Iris pigment epithelial cell (primary cell): ENCODE measurements at places on chromosomes 5 and 9.

GRCh38 chr5:36855141-36855495 is 21.5 kb upstream of the NIPBL start:
- no peak for DNase-seq

GRCh38 chr5:126339215-126339805 is 83.9 kb upstream of the GRAMD2B start:
- peak; percentile 64 for DNase-seq

GRCh38 chr9:84991514-84991870 is 322.0 kb downstream of the NTRK2 start:
- DNase-seq = no peak

- no peak for DNase-seq
These were observed 90.4 kb upstream of the PUM3 start for GRCh38 chr9:2934241-2934650.

DNA sequence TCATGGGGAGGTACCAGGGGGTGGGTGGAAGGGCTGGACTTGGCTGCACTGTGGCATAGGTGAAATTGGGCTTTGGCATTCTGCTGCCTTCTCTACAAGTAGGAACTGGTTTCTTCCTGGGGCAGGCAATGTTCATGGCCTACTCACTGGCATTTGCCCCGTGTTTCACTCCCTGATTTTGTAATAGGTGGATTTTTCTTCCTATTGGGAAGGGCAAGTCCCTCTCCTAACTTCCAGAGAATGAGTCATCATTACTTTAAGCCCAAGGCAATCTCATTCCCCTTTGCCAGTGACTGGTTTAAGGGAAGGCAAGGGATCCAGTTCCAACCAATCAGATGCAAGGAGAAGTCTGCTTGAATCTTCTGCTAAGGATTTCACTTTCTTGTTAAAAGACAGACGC is 67.9 kb upstream of the ANKRD55 start:
- DNase-seq = no peak

- DNase-seq = peak; percentile 50
These were observed 373 bp downstream of the FBXW5 start for GRCh38 chr9:136944212-136944518.

DNA sequence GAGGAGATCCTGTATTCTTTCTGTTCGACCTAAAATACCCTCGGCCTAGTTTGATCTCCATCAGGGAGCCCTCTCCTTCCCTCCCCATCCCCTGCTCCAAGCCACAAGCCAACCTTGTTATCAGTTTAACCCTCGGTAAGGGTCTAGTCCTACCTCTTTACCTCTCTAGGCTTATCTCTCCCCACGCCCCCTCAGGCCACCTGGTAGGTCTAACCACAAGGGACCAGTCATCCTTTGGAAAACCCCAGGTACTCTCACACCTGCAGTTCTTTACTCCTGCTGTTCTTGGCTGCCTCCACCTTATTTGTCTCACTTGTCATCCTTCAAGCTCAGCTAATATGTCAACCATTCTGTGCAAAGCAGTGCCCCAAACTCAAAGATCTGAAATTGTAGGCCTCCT is 78.7 kb downstream of the RAD23B start:
- DNase-seq = no peak

- DNase-seq = no peak
These were observed 141.8 kb upstream of the CD180 start for GRCh38 chr5:67338421-67338820.

GRCh38 chr5:150119421-150120061 is 33.2 kb upstream of the CSF1R start:
- DNase-seq = no peak

DNA sequence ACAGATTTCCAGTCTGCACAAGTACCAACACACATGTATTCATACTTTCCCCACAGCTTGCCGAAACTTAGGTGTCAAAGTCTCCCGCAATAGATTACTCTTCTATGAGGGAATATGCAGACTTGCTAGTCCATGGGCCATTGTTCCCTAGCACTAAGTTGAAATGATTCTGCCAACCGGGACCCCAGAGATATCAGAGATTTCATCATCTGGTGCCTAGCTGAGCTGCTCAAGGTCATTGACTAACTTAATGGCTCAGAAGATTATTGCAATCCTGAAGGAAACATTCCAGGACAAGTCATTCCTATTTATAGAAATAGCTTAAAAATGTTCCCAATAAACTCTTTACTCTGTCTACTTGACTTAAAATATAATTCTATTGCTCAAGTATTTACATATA is 202.6 kb downstream of the PIK3R1 start:
- DNase-seq = peak; percentile 37

GRCh38 chr5:146338774-146339714 is at the start of gene POU4F3:
POU4F3 (plus strand) TSS chr5:146338839; CDS start chr5:146339113, 274 bp downstream.
- DNase-seq = no peak

DNA sequence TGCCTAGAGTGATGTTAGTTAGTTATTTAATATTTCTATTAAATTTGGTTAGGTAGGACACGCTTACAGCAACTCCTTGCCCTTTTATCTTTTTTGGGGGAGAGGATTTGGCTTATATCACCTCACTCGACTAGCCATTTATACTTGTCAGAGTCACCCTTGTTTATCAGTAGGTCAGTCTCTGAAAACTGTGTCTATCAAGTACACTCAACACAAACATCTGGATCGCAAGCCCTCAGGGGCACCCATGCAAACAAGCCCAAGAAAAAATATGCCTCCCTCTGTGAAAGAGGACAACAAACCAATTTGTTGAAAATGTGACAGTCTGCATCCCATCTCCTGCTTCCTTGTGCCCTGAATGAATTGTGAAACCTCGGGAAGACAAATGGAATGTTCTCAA is 139.9 kb downstream of the PLCXD3 start:
- DNase-seq = no peak

GRCh38 chr5:89270901-89271300 is 387.9 kb upstream of the MEF2C start:
- DNase-seq = no peak

DNA sequence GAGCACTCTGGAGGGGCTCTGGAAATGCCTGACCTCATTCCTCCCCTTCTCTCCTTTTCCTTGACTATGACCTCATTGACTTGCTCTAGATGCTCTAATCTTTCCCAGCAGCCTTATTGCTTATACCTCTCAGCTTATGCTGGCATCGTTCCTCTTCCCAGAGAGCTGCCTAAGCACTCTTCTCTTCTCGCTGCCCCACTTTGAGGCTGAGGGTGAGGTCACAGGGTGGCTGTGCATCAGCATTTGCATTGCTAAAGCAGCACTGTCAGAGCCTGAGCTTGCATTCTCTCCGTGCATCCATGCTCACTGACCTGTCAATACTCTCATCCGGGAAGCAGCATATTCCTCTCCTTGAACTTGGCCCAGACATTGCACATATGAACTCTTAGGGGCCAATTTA is 96.4 kb upstream of the NTRK2 start:
- DNase-seq = no peak

GRCh38 chr5:43854697-43855292 is 251.8 kb downstream of the NNT start:
- DNase-seq = peak; percentile 3

- DNase-seq = peak; percentile 83
These were observed 110.6 kb upstream of the FER start for GRCh38 chr5:108637134-108637533.

DNA sequence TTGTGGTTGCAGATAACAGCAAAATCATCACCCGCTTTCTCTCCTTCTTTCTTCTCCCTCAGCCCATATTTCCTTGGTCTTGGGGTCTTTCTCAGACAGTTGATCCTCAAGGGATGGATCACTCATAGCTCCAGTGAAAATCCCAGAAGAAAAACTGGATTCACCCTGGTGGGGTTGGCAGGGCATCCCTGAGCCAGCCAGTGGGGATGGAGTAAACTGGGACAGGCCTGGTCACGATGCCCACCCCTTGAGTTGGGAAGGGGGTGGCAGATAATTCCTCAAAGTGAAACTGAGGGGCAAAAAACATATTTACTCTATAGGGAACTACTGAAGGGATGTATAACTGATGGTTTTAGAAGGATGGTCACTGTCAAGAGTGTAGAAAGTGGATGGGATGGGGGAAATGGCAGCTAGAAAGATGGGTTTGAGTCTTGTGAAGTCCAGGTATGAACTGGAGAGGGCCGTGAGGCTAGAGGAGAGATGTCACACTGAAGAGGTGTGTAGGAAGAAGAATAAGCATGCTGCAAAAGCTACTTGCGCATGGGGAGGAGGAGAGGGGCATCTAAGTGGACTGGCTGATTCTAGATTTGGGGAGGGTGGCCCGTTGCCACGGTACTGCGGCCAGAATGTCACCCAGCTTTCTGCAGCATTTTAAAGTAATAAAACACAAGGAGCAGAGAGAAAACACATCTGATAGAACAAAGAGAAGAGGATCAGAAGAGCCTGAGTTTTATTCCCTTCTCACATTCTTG is 162.8 kb downstream of the PJA2 start:
- no peak for DNase-seq

GRCh38 chr9:104138243-104138868 is 44.2 kb downstream of the SMC2 start:
- DNase-seq = no peak

DNA sequence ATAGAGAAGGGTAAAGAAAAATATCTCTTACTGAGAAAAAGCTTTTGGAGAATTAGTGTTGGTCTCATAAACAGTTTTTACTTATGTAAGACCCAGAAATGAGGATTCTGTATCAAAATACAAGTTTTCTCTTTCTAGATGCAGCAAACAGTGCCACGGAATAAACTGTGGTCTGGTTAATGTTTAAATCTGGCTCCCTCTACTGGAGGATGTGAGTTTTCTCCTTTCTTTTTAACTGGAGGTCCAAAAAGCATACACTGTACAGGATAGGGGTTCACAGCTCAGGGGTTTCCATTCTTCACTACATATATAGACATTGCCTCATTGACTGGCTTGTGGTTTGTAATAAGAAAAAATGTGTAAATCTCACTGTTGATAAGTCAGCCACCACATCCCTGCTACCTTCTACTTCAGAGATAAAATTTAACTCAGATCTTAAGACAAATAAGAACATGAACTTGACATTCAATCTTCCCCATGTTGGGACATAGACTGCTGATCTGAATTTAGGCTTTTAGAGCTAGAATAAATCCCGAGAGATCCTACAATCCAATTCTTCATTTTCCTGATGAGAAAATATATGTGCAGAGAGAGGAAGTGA is 98.9 kb downstream of the CFAP95 start:
- DNase-seq = peak; percentile 61

GRCh38 chr9:127965953-127966352 is 14.8 kb downstream of the EEIG1 start:
- DNase-seq = no peak

DNA sequence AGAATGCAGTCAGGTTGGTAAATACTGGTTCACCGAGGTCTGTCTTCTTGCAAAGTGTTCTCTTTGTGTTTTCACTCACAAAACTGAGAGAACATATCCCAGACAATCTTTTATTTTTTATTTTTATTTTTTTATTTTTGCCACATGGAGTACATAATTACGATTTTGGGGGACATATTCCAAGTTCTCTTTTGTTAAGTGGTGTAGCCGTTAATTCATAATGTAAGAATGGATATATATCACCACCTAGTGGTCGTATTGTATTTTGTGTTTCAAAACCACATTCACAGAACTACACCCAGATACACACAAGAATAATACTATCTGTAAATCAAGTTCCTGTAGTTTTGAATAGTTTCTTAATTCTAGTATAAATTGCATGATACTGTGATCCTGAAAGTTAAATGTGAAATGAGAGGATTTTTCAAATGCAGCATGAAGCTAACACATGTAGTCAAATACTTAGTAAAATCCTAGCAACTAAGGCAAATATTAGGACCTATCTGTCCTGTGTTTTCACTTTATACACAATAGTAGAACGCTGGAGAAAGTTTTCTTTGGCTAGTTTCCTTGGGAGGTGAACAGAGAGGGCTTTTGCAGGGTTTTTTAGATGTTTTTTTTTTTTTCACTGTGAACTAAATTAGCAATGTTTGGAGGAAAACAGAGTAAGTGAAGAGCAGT is 92.7 kb downstream of the VCAN start:
- DNase-seq = peak; percentile 57

- no peak for DNase-seq
These were observed 106.0 kb downstream of the HACD4 start for GRCh38 chr9:20925256-20926045.

DNA sequence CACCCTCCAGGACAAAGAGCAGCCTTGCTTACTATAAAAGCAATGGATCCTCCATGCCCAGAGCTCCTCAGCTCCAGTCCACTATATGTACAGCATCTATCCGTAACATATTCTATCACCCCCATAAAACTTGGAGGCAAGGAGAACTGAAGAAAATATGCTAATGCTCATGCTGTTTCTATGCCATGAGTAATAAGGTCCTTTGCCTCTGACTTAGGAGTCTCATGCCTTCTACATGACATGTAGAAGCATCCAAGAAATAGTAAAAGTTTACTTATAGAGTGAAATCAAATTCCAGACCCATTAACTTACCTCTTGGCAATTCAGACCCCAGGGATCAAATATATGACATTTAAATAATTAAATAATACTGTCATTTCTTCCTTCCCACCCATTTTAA is 33.7 kb downstream of the SSBP2 start:
- peak; percentile 17 for DNase-seq

- DNase-seq = no peak
These were observed 153.3 kb upstream of the ERCC6L2 start for GRCh38 chr9:95722141-95722540.

DNA sequence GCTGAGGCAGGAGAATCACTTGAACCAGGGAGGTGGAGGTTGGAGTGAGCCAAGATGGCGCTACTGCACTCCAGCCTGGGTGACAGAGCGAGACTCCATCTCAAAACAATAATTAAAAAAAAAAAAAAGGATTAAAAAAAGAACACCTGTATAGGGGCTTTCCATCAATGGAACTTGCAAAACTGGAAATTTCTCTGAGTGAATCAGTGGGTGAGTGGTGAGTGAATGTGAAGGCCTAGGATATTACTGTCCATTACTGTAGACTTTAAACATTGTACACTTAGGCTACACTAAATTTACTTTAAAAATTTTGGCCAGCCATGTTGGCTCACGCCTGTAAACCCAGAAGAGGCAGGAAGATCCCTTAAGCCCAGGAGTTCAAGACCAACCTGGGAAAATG is 5.7 kb upstream of the RARS1 start:
- DNase-seq = no peak

DNA sequence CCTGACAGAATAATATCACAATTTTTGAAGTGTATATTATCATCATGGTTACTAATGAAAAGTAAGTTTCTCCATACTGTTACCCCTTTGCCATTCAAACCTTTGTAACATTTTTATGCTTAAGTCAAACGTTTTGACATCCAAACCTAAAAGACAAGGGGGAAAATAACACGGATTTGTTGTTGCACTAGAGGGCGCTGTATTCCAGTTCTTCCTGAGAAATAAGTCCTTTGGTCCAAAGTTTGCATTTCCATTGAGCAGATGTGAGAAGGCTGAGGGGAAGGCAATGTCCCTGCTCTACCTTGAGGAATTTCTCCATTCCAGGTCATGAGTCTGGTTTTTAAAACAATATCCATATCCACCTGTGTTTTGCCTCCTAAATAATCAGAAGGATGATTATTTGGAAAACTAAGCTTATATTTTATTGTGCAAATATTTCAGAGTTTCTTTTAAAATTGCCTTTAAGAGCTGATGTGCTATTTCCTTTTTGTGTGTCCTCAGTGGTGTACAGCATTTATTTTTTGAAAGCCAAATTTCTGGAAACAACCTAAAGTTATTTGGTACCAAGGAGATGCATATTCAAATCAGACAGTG is 9.7 kb downstream of the LECT2 start:
- DNase-seq = peak; percentile 85
